ENCODE measurements at places on chromosomes 3 and 15.

GRCh38 chr3:11390411-11391131, 118.4 kb downstream of the ATG7 start:
- DNase-seq = no peak

GRCh38 chr3:113193288-113193687, 18.1 kb upstream of the BOC start:
- no peak for DNase-seq

- no peak for DNase-seq
Observed at GRCh38 chr3:18725668-18726407, 300.7 kb upstream of the SATB1 start.

DNA sequence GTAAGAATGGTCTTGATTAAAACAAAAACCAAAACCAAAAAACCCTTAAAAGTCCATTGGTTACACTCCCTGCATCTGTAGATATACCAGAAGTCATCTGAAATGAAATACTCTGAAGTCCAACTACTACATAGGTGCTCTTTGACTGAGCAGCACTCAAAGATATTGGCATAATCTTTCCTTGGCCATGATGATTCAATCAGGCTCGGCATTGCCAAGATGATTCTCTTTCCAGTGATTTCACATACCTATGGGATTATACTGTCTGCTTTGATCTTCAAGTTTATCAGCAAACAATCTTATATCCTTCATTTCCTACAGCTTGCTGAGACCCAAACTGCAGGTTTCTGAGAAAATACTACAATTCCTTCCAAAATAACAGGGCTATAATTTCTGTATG, 35.9 kb upstream of the DIPK2A start:
- DNase-seq = no peak

DNA sequence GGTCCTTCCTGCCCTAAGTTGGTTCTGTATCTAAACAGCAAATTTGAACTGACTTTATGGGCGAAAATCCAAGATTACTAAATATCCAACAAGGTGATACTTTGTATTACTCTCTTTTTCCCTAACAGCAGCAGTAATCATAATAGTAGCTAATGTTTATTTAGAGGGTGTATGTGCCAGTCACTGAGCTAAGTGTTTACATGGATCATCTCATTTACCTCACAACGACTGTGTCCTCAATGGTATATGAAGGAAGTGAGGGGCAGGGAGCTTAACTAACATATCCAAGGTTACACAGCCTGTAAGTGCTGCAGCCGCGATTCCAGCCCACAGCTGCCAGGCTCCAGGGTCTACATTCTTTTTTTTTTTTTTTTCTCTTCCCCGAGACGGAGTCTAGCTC, 10.3 kb upstream of the LRRC34 start:
- DNase-seq = no peak

DNA sequence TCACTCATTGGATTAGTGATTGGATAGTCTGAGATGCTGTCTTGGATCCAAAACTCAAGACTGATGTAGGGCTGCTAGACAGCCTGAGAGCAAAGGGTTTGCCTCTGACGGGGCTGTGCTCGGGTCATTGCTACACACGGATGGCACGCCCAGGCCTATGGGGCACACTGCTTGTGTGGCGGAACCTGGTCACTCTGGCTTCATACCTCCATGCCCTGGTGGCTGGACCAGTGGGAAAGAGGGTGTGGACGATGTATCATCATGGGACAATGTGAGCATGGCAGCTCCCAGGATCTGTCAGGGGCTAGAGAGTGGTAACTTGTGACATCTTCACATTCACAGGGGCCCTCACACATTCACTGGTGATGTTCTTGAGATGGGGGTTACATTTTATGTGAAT, 18.1 kb upstream of the CCDC174 start:
- DNase-seq = no peak
